Sigmoid colon (tissue), 7 donors: ENCODE measurements at places on chromosomes 12 and 14. TPM values are rescaled to one million over a fixed set of nuclear protein-coding genes. Genes with fewer than 3 reads are reported as not detected.

GRCh38 chr12:124841558-124841945, 22.1 kb downstream of the SCARB1 start:
- DNase-seq, result no peak

GRCh38 chr12:64810831-64811230, 13.6 kb upstream of the TBC1D30 start:
- no peak for DNase-seq

DNA sequence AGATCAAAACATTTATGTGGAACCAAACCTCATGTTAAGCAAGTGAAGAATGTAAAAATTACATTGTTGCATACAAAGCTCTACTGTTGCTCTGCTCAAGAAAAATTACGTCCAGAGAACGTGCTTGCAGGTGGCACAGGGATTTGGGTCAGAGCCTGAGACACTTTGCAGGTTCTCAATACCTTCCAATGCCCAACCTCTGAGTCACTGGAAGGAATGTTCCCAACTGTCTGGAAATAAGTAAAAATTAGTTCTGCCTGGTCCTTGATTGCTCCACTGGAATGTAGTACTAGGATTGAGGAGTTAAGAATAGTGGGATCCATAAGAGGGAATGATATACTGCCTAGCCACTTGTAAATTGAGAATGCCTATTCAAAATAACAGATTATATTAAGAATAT, 2.8 kb upstream of the IFNG start:
- DNase-seq, result no peak

- DNase-seq, result no peak
These were observed 3.3 kb upstream of the ATG101 start for GRCh38 chr12:52066346-52067080.

Gene ERP27
- total RNA-seq, result not detected
